CD4-positive, alpha-beta T cell (primary cell): ENCODE measurements at places on chromosomes 11 and 22.

GRCh38 chr11:126415669-126416420 lies 60.4 kb downstream of the ST3GAL4 start:
- DNase-seq, result no peak

GRCh38 chr11:68828155-68828931 lies 13.4 kb downstream of the CPT1A start:
- no peak for DNase-seq

DNA sequence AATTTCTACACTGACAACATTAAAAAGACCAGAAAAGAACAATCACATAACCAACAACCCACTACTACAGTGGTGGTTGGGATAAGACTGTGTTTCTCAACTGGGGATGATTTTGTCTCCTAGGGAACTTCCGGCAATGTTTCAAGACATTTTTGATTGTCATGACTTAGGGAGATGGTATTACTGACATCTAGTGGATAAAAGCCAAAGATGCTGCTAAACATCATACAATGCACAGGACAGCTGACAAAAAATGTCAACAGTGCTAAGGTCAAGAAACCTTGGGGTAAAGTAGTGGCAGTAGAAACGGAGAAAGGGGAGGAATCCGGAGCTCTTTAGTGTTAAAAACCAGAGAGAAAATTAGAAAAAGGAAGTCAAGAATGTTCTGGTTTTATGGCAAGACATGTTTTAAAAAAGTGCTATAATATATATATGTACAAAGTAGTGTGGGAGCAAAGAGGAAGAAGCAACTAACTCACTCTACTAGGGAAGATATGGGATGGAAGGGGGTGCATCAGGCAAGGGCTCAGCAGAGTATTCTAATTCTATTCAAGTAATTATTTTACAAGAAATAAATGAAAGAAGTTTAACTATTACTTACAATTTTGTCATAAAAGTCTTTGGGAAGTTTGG lies 37.2 kb downstream of the CKAP5 start:
- no peak for DNase-seq

DNA sequence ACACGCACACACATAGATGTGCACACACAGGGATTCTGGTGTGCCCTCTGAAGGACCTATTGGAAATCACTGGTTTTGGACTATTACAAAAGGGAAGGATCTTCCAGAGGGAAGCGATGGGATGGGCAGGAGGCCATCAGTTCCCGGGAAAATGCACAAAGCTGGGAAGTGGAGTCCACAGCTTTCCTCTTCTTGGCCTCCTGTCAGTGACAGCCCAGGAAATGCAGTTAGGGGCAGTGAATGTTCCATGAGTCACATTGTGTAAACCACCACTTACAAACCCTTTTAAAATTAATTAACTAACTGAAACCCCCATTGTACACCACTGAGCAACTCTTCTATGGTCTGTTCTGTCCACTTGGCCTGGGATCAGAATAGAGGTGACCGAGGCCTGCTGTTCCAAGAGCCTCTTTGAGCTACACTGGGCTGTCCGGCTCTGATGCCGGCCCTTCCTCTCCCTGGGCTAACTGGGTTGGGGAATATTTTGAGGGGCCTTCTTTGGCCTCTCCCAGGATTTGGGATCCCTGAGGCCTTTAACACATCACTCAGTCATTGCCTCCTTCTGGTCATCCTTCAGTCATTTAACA lies 137.7 kb downstream of the FEZ1 start:
- no peak for DNase-seq

DNA sequence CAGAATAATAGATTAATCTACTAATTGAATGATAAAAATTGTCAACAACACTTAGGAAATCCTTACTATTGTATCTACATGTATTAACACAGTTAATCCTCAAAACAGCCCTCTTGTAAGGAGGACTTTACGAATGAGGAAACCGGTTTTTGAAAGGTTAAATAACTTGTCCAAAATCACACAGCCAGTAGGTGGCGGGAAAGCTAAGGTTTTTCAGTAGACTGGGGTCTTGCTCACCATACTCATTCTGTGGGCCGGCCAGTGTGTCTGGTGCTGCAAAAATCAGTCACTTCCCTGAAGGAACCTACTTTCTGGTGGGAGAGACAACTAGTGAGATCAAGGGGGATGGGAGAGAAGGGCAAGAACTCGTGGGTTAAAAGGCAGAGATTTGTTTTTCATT lies 3.8 kb downstream of the DCPS start:
- DNase-seq, result no peak
